Stimulated activated CD4-positive, alpha-beta T cell treated with anti-CD3 and anti-CD28 coated beads, Interleukin-4, amount 100 ng/mL, for 24 hours (primary cell): ENCODE measurements at places on chromosomes 13 and 19.
A peak's percentile ranks its signal among the peaks of the same experiment; 100 is the strongest.

- no peak for DNase-seq
Measured at GRCh38 chr19:32862741-32863140, 6.8 kb downstream of the SLC7A9 start.

DNA sequence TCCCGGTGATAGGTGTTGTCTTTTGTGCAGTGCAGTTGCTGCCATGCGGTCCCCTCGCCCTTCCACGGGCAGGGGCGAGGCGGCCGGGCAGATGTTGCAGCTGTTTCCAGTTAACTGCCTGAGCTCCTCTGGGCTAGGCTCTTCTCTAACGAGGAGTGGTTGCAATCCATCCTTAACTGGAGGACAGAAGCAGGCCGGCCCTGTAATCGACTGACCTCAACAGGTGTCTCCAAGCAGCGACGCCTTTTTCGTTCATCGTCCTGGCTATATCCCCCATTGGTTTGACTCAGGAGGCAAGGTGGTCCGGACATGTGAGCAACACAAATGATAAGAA lies 1.9 kb upstream of the TSC22D1 start:
- DNase-seq = no peak

- no peak for DNase-seq
Measured at GRCh38 chr13:51811046-51811445, 7.1 kb upstream of the DHRS12 start.

GRCh38 chr13:23243066-23243465 lies 62.3 kb downstream of the SGCG start:
- DNase-seq = no peak

DNA sequence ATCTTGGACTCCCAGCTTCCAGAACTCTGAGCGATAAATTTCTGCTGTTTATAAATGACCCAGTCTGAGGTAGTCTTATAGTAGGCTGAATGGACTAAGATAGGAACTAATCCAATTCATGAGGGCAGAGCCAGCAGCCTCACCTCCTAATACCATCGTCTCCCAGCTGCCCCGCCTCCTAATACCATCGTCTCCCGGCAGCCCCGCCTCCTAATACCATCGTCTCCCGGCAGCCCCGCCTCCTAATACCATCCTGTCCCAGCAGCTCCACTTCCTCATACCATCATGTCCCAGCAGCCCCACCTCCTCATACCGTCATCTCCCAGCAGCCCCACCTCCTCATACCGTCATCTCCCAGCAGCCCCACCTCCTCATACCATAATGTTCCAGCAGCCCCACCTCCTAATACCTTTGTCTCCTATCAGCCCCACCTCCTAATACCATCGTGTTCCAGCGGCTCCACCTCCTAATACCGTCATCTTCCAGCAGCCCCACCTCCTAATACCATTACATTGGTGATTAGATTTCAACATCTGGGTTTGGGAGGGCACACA lies 2.4 kb upstream of the ARGLU1 start:
- peak; percentile 62 for DNase-seq

DNA sequence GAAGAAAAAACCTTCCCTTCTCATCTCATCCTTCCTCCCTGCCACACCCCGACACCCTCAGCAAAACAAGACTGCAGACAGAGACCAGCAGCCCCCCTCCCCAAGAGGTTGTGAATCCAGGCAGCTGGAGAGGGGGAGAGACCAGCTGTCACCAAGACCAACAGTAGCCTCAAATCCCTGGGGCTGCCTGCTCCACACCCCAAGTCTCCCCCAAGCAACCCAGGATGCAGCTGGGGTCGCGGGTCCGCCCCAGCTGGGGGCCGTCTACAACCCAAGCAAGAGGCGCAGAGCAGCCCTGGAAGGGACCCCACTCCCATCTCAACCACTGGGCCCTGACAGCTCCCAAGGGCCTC lies 7.1 kb downstream of the KLF16 start:
- no peak for DNase-seq

DNA sequence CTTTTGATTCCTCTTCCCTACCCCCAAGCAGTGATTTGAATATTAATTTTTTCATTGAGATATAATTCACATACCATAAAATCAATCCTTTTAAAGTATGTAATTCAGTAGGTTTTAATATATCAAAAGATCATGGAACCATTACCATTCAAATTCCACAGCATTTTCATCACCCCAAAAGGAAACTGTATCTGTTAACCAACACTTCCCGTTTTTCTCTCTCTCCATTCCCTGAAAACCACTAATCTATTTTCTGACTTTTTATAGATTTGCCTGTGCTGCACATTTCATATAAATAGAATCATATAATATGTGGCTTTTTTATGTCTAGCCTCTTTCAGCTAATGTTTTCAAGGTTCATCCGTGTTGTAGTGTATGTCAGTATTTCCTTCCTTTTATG lies 107.1 kb downstream of the PAN3 start:
- DNase-seq = no peak

DNA sequence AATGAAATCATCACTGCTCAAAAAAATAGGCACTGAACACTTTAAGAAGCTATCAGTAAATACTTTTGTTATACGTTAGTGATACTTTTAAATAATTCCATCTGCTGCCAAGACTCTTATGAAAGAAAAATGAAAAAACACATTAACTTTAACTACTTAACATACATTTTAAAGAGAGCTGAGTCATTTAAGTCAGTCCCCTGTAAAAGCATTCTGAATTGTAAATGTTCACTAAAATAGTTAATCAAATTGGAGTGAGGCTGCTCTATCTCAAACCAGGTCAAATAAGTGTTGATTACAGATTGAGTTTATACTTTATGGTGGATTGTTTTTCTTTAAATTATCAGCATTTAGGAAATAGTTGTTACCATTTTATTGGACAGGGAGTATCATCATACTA lies 274.2 kb downstream of the MYO16 start:
- no peak for DNase-seq

DNA sequence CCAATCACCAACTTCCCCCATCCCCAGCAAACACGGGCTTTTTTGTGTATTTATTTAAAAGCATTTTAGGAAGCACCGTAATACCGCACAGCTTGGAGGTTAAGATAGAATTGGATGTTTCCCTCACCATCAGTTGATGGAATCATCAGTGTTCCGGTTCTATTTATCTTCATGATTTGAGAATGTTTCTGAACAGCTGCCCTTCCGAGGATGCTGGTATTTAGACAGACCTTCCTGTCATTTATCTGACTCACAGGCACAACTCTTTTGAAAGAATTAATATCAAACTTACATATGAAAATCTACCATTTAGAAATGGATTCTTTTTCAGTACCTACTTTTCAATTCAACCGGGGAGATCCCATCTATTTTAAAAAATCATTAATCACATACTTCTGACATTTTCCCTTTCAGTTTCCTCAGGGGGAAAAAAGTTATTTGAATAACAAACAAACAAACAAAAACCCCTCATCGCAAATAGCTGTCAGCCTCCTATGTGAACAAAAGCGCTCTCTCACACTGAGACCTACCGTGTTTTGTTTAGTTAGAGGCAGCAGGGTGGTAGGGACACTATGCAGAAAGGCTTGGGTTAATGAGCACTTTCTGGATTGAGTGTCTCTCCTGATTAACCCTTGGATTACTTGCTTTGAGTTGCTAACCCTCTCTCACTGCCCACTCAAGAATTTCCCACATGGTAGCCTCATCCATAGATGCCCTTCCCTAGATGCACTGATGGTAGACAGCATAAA lies 189.3 kb downstream of the TM9SF2 start:
- DNase-seq = no peak

GRCh38 chr13:24148414-24149235 lies 11.9 kb upstream of the SPATA13 start:
- no peak for DNase-seq

DNA sequence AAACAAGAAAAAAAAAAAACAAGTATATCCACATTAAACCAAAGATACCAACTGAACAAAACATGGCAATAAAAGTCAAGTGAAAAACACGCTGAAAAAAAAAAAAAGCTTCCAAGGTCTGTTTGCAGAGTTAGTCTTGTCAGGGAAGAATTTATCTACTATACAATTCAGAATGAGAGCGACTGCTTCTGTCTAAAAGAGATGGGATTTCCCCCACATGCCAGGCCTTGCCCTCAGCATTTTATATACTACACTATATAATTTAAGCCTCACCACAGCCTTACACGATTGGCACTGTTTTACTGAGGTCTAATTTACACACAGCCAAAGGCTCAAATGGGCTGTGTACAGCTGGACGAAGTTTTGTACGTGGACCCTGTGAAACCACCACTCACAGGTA lies 67.3 kb downstream of the FOXO1 start:
- DNase-seq = no peak

DNA sequence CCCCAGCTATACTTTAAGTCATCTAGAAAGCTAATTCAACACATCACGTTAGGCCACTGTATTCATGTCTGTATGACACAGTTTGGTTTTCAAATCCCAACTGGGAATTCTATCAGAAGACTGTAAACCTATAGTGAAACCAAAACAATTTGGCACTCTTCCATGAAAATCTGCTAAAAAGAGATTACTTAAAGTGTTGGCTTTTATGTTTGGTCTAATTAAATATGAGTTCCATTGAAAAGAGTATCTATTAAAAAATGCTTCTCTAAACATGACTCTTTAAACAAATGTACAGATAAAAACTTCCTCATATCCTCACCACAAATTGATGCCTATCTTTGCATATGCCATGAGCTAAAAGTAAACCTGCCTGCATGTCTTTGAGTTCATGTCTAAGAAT lies 25.4 kb downstream of the PCDH9 start:
- no peak for DNase-seq
